Ovary (tissue), 10 donors: ENCODE measurements at places on chromosomes 12 and 14. TPM values are rescaled to one million over a fixed set of nuclear protein-coding genes. Genes with fewer than 3 reads are reported as not detected.

The GLS2 gene
- polyA plus RNA-seq: 0.92 TPM

The SERPINA5 gene
- polyA plus RNA-seq: 27.9 TPM

The RTL1 gene
- 0.06 TPM for polyA plus RNA-seq

The ATP5MC2 gene
- 485 TPM for polyA plus RNA-seq

The DAO gene
- polyA plus RNA-seq: not detected

The FGF23 gene
- polyA plus RNA-seq: not detected

The DAD1 gene
- 225 TPM for polyA plus RNA-seq

- DNase-seq: no peak
Observed at GRCh38 chr14:95138876-95139275, 18.5 kb downstream of the DICER1 start.

DNA sequence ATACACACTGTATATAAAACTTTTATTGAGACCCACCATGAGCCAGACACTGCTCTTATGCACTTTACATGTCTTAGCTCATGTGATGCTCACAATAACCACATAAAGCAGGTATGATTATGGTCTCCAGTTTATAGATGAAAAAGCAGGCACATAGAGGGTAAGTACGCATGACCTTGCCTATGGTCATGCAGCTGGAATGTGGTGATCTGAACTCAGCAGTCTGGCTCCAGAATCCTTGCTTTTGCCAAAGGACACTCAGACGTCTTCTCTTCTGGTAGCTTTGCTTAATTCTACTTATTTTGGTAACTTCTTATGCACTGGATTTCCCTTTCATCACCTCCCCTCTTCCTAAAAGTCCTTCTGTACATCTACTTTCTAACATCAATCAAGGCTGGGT lies 103.3 kb upstream of the CRY1 start:
- no peak for DNase-seq

- DNase-seq: peak; percentile 87
Observed at GRCh38 chr14:21071225-21072030, 1.3 kb downstream of the ARHGEF40 start.
